ENCODE measurements at places on chromosomes 13 and 19.

GRCh38 chr19:40596608-40597328 is 4.4 kb upstream of the LTBP4 start:
- peak; percentile 49 for DNase-seq

DNA sequence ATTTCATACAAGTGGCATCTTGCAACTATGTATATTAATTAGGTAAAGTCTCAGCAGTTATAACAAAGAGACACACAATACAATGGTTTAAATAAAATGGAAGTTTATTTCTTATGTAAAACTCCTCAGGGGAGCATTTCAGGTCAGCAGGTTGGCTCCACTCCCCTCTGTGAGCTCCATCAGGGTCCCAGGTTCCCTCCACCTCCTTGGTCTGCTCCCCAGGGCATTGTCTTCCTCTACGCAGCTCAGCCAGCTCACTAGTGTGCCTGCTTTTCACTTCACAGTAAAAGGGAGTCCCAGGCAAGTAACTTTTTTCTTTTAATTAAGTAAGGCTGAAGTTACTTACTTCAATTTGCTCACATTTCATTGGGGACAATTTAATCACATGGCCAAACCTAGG is 135.3 kb upstream of the FNDC3A start:
- DNase-seq = no peak

DNA sequence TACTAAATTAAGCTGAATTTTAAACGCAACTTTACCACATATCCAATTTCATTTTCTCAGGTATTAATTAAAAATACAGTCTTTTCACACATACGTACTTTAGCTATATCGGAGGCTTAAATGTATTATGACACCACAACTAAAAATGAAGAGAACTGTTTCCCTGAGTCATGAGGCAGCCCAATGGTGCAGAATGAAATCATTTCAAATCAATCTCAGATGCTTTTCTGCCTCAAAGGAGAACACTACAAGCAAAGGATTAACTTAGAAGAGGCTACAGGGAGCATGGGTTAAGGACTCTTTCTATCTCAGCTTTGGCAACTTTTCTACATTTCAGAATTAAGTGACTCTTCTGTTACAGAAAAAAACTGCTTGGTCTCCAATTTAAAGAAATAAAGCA is 516.3 kb upstream of the HTR2A start:
- DNase-seq = no peak

DNA sequence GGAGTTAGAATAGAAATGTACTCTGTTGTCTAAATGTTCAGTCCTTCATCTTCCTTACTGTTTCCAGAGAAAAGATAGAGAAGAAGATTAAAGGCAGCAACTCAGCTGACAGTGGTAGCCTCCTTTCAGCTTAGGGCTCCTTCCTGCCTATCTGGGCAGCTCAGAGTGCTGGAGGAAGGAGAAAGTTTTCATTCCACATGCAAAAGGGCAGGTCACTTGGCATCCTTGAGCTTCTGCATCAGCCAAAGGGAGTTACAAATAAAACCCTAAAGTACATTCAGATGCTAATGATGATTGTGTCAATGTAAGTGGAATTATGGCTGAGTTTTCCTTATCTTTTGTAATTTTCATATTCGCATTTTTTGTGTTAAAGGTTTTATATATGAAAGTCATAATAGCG is 58.9 kb downstream of the ESD start:
- peak; percentile 61 for DNase-seq

DNA sequence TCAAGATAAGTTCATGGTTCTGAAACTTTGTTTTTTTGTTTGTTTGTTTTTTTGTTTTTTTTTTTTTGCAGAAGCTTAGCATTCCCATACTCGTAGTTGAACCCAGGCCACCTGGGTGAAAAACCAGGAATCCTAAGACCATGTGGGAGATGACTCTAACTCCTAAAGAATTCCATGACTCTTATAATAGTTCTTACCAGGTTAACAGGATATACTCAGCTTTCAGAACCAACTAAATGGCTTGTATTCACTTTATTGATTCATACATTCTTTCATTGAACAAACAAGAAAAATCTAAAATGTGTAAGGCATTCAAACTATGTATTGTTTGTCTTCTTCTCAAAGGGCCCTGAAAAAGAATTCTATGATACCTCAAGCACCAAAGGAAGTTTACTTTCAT is 40.5 kb upstream of the KLF5 start:
- DNase-seq = no peak

DNA sequence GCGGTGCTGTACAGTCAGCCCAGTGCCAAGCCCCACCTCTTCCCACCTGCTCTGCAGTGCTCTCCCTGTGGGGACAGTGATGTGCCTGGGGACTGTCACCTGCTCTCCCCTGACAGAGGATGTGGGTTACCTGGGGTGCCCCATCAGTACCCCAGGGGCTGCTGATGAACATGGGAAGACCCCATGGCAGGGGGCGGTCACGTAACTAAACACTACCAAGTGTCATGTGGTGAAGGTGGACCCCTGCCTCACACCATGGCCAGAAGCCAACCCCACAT is 12.7 kb downstream of the KDM4B start:
- DNase-seq = no peak

- DNase-seq = peak; percentile 43
Observed at GRCh38 chr19:55283548-55284377, at the start of gene BRSK1. TSS of gene BRSK1 (plus strand) at chr19:55283997. CDS start at chr19:55284443, 446 bp downstream.

Measured in fibroblast of villous mesenchyme (primary cell).